ENCODE measurements at places on chromosomes 1 and 21.

DNA sequence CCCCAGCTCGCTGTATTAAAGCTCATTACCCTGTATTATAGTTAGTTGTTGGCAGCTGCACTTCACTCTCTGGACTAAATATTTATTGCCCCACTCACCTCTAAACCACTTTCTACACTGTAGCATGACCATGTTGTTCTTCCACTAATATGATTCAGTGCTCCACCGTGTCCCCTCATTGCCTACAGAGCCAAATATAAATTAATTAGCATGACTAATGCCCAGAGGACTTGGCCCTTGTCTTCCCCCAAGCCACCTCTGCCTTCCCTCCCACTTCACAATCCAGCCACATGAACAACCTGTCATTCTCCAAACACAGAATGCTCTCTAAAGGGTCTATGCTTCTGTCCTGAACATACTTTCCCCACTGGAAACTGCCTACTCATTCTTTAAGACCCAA, 276.5 kb downstream of the PLPP3 start:
- DNase-seq = peak; percentile 58

GRCh38 chr1:72845981-72846380, 563.6 kb upstream of the NEGR1 start:
- no peak for DNase-seq

- no peak for DNase-seq
These were observed 121.1 kb upstream of the SYT6 start for GRCh38 chr1:114274621-114275317.

- no peak for DNase-seq
These were observed 29.4 kb downstream of the VAV3 start for GRCh38 chr1:107935396-107936064.

GRCh38 chr1:156592158-156592909, 758 bp downstream of the NAXE start:
- no peak for DNase-seq

- DNase-seq = peak; percentile 86
These were observed 34.8 kb downstream of the CHAF1B start for GRCh38 chr21:36419996-36420395.

All from EL (cell line).